Pancreas (tissue), 10 donors: ENCODE measurements at places on chromosomes 5 and 9. TPM values are rescaled to one million over a fixed set of nuclear protein-coding genes. Genes with fewer than 3 reads are reported as not detected.
A peak's percentile ranks its signal among the peaks of the same experiment; 100 is the strongest.

Gene BASP1
- total RNA-seq = 0.23 TPM

- H3K4me1 ChIP-seq = peaks cover 26% of the 10 kb centered on the region
- H3K36me3 ChIP-seq = no peaks in the 10 kb centered on the region
- H3K27ac ChIP-seq = no peak overlapping the region
- no peak for DNase-seq
Measured at GRCh38 chr9:113567361-113568080, 104.0 kb downstream of the RGS3 start.

DNA sequence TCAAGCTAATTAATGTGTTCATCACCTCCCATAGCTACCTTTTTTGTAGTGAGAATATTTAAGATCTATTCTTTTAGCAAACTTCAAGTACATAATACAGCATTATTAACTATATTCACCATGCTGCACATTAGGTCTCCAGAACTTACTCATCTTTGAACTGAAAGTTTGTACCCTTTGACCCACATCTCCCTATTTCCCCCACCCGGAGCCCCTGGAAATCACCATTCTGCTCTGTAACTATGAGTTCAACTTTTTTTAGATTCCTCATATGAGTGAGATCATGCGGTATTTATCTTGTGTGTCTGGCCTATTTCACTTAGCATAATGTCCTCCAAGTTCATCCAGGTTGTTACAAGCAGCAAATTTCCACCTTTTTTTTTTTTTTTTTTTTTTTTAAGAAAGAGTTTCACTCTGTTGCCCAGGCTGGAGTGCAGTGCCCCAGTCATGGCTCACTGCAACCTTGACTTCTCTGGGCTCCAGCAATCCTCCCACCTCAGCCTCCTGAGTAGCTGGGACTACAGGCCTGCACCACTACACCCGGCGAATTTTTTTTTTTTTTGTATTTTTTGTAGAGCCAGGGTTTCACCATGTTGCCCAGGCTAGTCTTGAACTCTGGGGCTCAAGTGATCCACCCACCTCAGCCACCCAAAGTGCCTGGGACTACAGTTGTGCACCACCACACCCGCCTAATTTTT, 100.4 kb upstream of the SAP30L start:
- H3K4me1 ChIP-seq = no peaks in the 10 kb centered on the region
- no peak for DNase-seq
- H3K27ac ChIP-seq = no peak overlapping the region

DNA sequence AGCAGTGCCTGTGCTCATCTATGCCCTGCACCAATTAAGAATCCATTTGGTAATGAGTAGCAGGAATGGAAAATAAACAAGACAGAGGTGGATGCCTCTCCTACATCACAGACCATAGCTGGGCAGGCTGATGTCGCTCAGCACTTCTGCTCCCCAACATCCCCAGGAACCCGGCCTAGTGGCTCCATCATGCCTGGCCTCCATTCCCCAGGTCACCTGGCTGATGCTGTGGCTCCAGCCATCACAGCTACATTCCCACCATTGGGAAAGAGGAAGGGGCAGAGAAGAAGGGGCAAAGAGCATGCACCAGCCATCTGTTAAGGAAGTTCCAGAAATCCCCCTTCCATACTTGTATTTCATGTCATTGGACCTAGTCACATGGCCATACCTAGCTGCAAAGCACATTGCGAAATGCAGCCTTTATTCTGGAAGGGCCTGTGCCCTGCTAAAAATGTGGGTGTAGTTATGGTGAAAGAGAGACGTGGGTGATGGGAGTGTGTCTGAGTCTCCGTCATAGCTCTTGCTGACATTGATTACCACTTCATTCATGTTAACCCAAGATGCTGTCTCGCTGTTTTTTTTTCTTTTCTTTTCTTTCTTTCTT, 86.1 kb upstream of the ADAMTS2 start:
- no peak overlapping the region for H3K27ac ChIP-seq
- DNase-seq = no peak
- H3K36me3 ChIP-seq = no peaks in the 10 kb centered on the region

- H3K36me3 ChIP-seq = no peaks in the 10 kb centered on the region
- H3K27me3 ChIP-seq = no peaks in the 10 kb centered on the region
- H3K27ac ChIP-seq = no peak overlapping the region
- H3K4me3 ChIP-seq = no peak overlapping the region
Measured at GRCh38 chr9:16816011-16816410, 54.5 kb downstream of the BNC2 start.

GRCh38 chr9:131387394-131387793, 6.5 kb upstream of the PRRC2B start:
- no peak overlapping the region for H3K4me3 ChIP-seq
- peaks cover 12% of the 10 kb centered on the region for H3K4me1 ChIP-seq
- H3K36me3 ChIP-seq = no peaks in the 10 kb centered on the region
- H3K27me3 ChIP-seq = no peaks in the 10 kb centered on the region
- H3K27ac ChIP-seq = no peak overlapping the region

Gene CTSL
- 41.0 TPM for total RNA-seq

Gene PCDHA1
- not detected for total RNA-seq

DNA sequence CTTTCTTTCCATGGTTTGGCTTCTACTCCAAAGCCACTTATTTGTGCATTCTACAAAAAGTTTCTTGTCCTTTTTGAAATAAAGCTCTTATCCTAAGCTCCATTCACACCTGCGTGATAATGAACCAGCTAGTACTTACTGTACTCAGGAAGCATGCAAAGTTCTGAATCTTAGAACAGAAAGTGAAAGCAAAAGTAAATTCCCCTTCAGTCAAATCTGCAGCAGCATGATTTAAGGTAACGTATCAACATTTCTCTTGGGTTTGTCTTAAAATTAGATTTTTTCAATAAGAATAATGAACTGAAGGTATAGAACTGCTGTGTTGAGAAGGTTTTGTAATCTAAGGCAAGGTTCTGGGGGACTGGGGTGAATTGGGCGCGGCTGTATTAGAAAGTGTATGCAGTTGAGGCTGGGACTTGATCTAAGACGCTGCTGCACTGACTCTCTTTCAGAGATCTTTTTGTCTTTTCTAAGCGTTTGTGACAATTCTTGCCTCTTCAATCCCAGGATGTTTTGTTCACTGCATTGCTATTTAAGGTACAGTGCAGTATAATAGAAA, at the start of gene ERAP2:
ERAP2 (plus strand) TSS at position 209 of the 559 bp plus-strand sequence. CDS start 3,186 bp downstream, outside the sequence.
- H3K27me3 ChIP-seq = no peaks in the 10 kb centered on the region
- peak within 1 kb of the TSS; percentile 53 for H3K4me3 ChIP-seq
- peak within 1 kb of the TSS; percentile 60 for H3K27ac ChIP-seq
- H3K4me1 ChIP-seq = no peaks in the 10 kb centered on the region
- DNase-seq = no peak
- no peaks in the 10 kb centered on the region for H3K36me3 ChIP-seq

- peaks cover 6% of the 10 kb centered on the region for H3K4me1 ChIP-seq
- no peaks in the 10 kb centered on the region for H3K36me3 ChIP-seq
- DNase-seq = no peak
- H3K27ac ChIP-seq = no peak overlapping the region
- H3K27me3 ChIP-seq = no peaks in the 10 kb centered on the region
Measured at GRCh38 chr5:31530541-31531265, 1.2 kb downstream of the DROSHA start.
